Pancreas (tissue), 10 donors: ENCODE measurements at places on chromosomes 16 and 17. TPM values are rescaled to one million over a fixed set of nuclear protein-coding genes. Genes with fewer than 3 reads are reported as not detected.

Gene CDRT15L2
- total RNA-seq, result not detected

Gene ZDHHC1
- total RNA-seq, result 9.7 TPM

Gene NTN1
- total RNA-seq, result 1.8 TPM

DNA sequence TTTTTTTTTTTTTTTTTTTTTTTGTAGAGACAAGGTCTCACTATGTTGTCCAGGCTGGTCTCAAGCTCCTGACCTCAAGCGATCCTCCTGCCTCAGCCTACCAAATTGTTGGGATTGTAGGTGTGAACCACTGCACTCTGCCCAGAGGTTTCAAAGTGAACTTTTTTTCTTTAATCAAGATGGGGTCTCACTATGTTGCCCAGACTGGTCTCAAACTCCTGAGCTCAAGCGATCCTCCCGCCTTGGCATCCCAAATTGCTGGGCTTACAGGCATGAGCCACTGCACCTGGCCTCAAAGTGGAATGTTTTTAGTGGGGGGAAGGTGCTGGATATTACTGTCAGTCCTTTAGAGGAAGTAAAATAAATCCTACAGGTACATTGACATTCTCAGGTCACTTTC lies 12.0 kb upstream of the CEP20 start:
- DNase-seq, result no peak

GRCh38 chr16:87552772-87553573 lies 49.3 kb upstream of the JPH3 start:
- no peak for DNase-seq

DNA sequence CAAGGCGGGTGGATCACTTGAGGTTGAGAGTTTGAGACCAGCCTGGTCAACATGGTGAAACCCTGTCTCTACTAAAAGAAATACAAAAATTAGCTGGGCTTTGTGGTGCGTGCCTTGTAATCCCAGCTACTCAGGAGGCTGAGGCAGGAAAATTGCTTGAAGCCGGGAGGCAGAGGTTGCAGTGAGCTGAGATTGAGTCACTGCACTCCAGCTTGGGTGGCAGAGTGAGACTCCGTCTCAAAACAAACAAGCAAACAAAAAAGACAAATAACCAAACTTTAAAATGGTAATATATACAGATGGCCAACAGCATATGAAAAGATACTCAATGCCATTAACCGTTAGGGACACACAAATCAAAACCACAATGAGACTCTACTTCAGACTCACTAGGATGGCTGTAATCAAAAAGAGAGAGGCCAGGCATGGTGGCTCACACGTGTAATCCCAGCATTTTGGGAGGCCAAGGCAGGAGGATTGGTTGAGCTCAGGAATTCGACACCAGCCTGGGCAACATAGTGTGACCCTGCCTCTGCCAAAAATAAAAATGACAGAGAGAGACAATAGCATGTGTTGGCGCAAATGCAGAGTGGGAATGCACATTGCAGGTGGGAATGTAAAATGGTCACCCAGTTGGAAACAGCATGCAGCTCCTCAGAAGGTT lies 21.3 kb downstream of the SULT1A2 start:
- DNase-seq, result no peak

DNA sequence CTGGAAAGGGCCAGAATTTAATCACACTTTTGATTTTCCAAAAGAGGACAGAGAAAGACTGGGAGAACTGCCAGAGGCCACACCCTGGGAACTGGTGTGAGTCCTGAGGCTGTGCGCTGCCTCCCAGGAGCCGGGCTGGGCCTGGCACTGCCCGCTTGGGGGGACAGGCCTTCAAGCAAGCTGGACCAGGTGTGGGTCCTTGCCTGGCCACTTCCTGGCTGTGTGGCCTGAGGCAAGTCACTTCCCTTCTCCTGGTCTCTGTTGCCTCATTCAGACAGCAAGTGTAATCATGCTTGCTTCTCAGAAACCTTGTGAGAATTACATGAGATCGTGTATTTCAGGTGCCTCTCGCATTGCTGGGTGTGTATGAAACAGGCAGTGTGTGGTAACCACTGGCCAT lies 143.0 kb downstream of the SNX29 start:
- DNase-seq, result no peak

- DNase-seq, result no peak
Measured at GRCh38 chr17:39487946-39488345, 26.7 kb downstream of the CDK12 start.
